ENCODE measurements at places on chromosomes 11 and 22.

DNA sequence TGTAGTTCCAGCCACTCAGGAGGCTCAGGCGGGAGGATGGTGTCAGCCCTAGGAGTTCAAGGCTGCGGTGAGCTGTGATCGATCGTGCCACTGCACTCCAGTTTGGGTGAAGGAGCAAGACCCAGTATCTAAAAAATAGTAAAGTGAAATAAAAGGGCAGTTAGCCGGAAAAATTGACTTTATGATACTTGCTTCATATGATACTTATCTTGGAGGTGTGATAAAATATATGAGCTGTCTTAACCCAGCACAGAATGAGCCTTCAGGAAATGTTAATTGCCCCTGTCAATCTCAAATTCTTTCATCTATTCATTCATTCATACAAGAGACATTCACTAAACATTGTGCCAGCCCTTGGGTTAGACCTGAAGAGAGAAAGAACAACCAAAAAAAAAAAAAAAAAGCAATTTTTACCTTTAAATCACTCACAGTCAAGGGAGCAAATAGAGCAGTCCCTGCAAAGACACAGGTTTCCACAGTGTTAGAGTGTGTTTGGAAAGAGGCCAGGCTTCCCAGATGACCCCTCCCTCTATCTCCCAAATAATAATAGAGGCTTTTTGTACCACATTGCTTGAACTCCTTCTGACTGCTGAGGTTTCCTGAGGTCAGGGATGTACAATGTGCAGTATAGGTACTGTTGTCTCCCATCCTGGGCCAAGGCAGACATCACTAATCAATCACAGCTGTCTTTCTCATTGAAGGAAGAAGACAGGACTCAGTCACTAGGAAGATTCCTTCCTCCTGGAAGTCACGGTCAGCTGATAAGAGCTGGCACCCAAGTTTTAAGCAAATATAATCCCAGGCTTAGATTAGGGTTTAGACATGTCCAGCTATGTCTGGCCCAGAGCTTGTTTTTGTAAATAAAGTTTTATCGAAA is 454.6 kb downstream of the MIAT start:
- no peak for DNase-seq

- DNase-seq = no peak
Observed at GRCh38 chr11:26193694-26194365, 138.1 kb upstream of the ANO3 start.

GRCh38 chr11:35042913-35043312 is 96.1 kb upstream of the CD44 start:
- DNase-seq = no peak

DNA sequence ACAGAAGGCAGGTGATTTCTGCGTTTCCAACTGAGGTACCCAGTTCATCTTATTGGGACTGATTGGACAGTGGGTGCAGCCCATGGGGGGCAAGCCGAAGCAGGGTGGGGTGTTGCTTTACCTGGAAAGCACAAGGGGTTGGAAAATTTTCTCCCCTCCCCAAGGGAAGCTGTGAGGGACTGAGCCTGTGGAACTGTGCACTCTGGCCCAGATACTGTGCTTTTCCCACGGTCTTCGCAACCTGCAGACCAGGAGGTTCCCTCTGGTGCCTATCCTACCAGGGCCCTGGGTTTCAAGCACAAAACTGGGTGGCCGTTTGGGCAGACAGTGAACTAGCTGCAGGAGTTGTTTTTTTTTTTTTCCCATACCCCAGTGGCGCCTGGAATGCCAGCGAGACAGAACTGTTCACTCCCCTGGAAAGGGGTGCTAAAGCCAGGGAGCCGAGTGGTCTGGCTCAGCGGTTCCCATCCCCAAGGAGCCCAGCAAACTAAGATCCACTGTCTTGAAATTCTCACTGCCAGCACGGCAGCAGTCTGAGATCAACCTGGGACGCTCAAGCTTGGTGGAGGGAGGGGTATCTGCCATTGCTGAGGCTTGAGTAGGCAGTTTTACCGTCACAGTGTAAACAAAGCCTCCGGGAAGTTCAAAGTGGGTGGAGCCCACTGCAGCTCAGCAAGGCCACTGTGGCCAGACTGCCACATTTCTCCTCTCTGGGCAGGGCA is 97.2 kb downstream of the JRKL start:
- DNase-seq = no peak

- DNase-seq = no peak
Observed at GRCh38 chr11:16993495-16993894, 20.7 kb downstream of the PLEKHA7 start.

DNA sequence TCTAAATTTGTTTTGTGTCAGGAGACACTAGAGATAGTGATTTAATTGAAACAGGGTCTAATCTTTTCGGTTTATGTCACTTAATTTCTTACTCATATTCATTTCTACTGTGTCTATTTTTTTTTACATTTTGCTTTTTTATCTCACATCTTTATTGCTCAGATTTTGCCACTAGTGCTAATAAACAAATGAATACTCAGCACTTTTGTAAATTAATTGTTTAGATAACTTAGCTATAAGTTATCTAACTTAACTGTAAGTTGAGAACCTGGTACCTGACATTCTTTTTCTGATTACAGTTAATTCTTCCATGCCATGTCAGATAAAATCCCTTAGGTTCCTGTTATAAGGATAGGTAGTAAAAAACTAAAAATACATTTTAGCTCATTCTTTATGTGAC is 22.1 kb upstream of the OR5M8 start:
- no peak for DNase-seq

GRCh38 chr11:86761978-86762377 is 38.4 kb upstream of the PRSS23 start:
- no peak for DNase-seq

GRCh38 chr11:71213696-71214552 is 38.5 kb downstream of the SHANK2 start:
- no peak for DNase-seq

- no peak for DNase-seq
Observed at GRCh38 chr11:117748771-117749540, 48.1 kb downstream of the DSCAML1 start.

DNA sequence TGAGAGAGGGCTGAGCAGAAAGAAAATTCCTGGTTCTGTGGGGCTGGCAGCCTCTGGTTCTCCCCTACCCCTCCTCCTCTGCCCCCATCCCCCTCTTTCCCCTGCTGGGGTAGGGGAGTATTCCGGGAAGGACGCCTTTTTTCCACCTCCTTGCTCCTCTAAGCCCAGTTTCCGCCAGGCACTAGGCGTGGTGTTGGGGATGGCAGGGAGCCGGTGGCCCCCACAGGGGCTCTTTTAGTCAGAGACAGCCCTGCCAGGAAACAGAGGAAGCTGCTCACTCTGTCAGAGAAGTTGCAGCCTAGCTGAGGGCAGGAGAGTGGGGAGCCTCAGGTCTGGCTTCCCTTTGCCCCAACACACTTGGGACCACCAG is 15.6 kb upstream of the ARHGEF17 start:
- no peak for DNase-seq

- DNase-seq = no peak
Observed at GRCh38 chr22:19784384-19785175, 24.0 kb downstream of the TBX1 start.

DNA sequence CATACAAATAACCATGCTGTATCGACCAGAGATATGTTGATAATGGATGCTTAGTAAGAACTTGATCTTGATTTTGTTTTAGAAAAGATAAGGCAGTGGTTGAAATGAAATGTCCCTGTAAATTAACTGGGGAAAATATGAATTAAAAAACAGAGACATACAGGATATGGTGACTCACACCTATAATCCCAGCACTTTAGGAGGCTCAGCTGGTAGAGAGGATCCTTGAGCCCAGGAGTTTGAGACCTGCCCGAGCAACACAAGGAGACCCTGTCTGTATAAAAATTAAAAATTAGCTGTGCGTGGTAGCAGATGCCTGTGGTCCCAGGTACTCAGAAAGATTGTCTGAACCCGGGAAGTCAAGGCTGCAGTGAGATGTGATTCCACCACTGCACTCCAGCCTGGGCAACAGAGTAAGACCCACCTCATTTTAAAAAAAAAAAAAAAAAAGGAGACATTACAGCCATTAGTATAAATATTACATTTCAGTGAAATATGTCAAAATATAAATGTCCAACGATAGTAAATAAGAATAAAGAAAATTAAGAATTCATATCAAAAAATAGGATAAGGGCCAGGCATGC is 4.6 kb downstream of the PICALM start:
- no peak for DNase-seq

DNA sequence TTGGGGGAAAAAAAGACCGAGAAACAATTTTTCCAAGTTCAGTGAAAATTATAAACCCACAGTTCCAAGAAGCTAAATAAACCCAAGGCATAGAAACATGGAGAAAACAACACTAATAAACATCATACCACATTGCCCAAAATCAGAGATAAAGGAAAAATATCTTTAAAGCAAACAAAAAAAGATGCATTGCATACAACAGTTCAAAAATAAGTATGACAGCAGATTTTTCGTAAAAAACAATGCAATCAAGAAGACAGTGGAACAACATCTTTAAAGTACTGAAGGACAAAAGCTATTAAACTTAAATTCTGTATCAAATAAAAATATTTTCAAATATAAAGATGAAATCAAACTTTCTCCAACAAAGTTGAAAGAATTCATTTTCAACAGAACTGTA is 921.3 kb downstream of the METTL15 start:
- no peak for DNase-seq

- DNase-seq = no peak
Observed at GRCh38 chr11:120712014-120712413, 200.5 kb downstream of the GRIK4 start.

- DNase-seq = no peak
Observed at GRCh38 chr11:10608584-10608983, 40.1 kb upstream of the LYVE1 start.

DNA sequence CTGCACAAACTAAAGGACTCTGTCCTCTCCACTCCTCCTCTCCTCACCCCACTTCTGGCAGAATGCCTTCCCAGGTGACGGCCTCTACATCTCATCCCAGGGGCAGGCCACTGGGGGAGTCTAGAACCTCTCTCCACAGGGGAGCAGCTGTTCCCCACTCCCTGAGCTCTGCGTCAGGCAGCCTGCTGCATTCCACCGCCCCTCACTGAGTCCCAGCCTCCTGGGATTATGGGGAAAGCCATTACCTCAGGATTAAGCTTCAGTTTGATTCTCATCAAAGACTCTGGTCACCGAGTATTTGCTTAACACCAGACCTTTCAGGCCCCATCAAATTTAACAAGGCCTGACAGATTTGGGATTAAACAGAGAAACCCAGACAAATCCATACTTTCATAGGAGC is 405.9 kb downstream of the NXPE2 start:
- no peak for DNase-seq

GRCh38 chr11:106011481-106011880 is 10.6 kb downstream of the MSANTD4 start:
- no peak for DNase-seq

GRCh38 chr11:119015054-119015611 is 3.0 kb downstream of the RPS25 start:
- no peak for DNase-seq

DNA sequence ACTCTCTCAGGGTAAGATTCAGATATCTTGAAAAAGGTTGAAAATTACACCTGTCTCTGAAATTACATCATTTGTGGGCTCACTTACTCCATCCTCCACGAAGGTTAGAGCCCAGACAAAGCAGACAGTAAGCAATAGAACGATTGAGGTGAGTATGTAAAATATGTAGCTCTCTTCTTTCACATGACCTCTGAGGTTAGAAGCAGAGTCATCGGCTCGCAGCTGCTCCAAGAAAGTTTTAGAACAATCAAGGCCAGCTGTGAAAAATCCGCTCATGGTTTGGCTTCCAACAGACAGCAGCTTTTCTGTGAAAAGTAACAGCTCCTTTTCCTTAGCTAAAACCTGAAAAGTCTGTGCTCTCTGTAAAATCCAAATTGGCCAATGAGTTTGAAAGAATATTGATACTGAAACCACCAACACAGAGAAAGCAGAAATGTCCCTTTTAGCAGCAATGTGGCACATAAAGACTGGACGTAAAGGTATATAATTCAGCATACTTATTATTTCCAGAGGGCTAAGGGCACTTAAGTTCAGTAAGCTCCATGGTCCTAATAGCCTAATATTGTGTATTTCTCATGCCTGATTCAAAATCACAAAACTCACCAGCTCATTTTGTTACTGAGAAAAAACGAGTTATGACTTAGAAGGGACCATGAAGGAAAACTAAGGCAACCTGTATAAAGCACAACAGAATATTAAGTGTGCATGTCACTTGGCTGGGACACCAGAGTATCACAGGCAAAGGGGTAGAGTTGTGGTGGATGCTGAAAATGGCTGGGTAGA is 78.2 kb downstream of the FAM76B start:
- DNase-seq = no peak

- DNase-seq = no peak
Observed at GRCh38 chr11:67368621-67369020, 4.8 kb downstream of the CLCF1 start.

DNA sequence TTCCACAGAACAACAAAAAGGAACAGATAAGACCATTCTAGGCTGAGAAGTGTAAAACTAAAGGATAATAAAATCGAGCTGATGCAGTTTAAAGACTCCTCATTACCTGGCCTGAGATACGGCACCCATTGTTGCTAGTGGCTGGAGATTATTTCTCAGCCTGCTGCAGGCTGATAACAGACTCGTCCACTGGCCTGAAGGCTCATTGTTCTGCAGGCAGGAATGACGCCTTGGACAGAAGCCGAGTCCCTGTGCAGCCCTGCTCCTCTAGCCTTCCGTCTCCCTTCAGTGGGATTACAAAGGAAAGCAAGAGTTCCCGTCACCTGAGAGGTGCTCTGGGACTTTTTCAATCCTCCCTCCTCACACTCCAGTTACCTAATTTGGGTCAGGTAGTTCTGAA is 1065.3 kb downstream of the OPCML start:
- DNase-seq = no peak

- DNase-seq = no peak
Observed at GRCh38 chr11:78350091-78350645, 67.5 kb downstream of the GAB2 start.

GRCh38 chr11:69870766-69871165 is 51.5 kb upstream of the FGF3 start:
- no peak for DNase-seq

GRCh38 chr22:50182176-50183081 is 3.3 kb upstream of the TRABD start:
- DNase-seq = no peak

- DNase-seq = no peak
Observed at GRCh38 chr11:79039122-79039521, 401.7 kb downstream of the TENM4 start.

DNA sequence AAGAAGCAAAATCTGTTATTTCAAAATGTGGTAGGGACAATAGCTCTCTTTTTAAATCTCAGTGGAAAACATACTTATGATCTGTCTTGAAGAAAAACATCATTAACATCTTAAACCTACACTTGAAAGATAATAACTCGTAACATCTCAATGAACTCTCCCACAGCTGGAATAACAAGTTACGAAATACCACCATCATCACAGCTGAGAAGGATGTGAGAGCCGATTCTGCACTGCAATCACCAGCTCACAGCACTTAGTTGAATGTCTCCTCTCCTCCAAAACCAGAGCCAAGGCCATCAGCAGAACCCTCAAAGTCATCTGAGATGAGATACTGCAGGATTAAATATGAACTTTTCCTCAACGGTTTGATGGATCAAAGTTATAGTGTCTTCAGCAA is 124.3 kb downstream of the ARHGAP20 start:
- no peak for DNase-seq

- DNase-seq = no peak
Observed at GRCh38 chr11:130076778-130077481, 7.2 kb downstream of the APLP2 start.

Data from T-cell (primary cell).